EH (cell line): ENCODE measurements at places on chromosomes 12 and 14.

- no peak for DNase-seq
Measured at GRCh38 chr12:14521822-14522221, 45.9 kb downstream of the PLBD1 start.

GRCh38 chr12:108750526-108750925 lies 19.2 kb upstream of the CORO1C start:
- DNase-seq, result peak; percentile 35

DNA sequence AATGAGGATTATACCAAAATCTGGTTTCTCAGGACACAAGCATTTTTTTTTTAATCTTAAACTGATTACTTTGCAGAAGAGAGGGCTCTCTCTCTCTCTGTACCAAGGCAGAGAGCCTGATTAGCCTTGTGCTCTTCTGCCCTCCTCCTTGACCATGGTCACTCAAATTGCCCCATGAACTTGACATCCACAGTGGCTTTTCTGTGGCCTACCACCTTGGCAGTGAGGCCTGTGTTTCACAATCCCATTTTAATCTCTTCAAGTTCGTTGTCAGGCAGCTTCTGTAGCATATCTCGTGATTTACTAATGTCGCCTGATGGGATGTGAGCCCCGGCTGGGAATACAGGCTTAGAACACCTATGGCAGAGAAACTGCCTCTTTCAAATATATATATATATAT lies 30.7 kb upstream of the PWP1 start:
- no peak for DNase-seq

DNA sequence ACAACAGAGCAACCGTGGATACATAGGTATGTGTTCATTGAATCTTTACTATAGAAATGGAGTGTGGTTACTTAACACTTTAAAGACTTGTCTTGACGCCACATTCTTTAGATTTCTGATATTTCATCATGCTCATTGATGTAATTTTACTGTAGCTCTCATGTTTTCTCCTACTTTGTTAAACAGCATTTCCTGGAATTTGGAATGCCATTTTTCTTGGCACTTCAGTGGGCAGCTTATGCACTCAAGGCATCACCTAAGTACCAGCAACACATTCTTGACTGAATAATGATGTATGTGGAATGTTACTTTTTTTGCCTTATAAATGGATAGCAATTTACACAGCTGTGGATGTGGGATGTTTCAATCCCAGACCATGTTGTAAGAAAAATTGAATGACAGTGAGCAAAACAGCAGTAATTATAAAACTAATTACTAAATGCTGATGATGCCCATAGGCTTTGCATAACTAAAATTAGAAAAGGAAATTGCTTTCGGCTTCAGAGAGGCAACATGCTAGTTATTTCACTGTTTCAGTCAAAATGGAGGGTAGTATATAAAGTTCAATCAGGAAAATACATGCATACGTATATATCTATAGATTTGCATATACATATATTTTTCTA lies 298.5 kb downstream of the NPAS3 start:
- no peak for DNase-seq

- DNase-seq, result no peak
Measured at GRCh38 chr14:24067133-24068082, 4.0 kb upstream of the CPNE6 start.

- DNase-seq, result peak; percentile 36
Measured at GRCh38 chr12:49622501-49623141, 740 bp upstream of the PRPF40B start.
